ENCODE measurements at places on chromosomes 2 and 18.

GRCh38 chr18:2883076-2883735, 36.4 kb downstream of the EMILIN2 start:
- no peak for DNase-seq

DNA sequence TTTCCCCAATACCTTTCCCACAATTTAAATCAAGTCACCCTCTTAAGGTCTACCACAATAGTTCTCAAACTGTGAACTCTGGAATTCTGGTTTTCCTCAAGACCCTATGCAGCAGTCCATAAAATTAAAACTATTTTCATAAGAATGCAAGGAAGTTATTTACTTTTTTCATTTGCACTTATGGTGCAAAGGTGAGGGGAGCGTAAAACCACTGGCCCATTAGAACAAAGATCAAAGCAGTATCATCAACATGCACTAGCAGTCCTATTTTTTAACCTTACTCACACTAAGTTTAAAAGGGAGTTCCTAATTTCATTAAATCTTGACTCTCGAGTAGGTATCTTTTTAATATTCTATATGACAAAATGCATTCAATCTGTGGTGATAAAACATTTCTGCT, 85.3 kb downstream of the MEMO1 start:
- no peak for DNase-seq

DNA sequence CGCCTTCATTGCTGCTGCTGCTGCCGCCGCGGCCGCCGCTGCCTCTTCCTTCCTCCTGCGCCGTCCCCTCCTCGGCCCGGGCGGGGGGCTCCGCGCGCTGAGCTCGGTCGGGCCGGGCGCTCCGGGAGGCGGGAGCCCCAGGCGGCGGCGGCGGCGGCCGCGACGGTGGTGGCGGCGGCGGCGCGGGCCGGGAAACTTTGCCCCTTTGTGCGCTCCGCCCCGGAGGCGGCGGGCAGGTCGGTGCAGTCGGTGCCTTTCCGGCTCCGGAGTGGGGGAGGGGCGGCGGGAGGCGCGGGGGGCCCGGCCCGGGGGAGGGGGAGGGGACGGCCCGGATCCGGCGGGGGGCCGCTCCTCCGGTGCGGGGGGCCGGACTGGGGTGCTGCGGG, 205 bp downstream of the TET3 start:
- DNase-seq = no peak

- DNase-seq = no peak
Observed at GRCh38 chr2:114651933-114652332, 209.5 kb downstream of the DPP10 start.

DNA sequence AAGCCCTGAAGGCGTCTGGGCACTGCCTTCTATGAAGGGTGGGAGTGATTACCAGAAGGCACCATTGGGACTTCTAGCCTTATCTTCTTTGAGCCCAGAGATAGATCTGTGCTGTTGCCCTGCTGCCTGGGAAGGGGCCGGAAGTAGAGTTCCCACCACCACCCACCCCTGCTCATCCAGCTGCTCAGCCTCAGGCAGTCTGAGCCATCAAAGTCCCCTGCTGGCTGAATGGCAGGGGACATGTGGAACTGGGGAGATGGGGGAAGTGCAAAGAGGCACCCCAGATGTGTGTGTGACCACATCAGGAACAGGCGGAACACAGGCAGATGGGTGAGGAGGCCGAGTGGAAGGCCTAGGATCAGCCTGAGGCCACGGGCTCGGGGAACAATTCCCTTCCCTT, 3.3 kb upstream of the WNT10A start:
- DNase-seq = no peak

GRCh38 chr2:166138144-166138543, 10.3 kb upstream of the SCN1A start:
- DNase-seq = no peak

- DNase-seq = no peak
Observed at GRCh38 chr2:144596073-144596871, 76.4 kb upstream of the ZEB2 start.

- DNase-seq = no peak
Observed at GRCh38 chr2:84393829-84394228, 65.3 kb downstream of the SUCLG1 start.

DNA sequence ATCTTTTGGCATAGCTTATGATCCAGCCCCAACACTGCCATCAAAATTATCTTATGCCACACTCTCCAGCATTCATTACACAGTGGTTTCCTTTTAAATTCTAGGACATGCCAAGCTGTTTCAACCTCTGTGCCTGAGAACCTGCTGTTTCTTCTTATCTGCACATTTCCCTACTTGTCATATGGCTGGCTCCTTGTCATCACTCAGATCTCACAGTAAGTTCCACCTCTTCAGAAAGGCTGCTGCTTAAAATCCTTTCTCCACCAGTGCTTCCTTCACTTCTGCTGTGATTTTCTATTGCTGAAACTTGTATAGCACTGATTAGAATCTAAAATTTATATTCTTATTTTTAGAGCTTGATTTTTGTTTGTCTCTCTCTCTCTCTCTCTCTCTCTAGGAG, 43.4 kb downstream of the MC4R start:
- DNase-seq = no peak

GRCh38 chr18:40075616-40076015, 1879.4 kb upstream of the PIK3C3 start:
- DNase-seq = no peak

DNA sequence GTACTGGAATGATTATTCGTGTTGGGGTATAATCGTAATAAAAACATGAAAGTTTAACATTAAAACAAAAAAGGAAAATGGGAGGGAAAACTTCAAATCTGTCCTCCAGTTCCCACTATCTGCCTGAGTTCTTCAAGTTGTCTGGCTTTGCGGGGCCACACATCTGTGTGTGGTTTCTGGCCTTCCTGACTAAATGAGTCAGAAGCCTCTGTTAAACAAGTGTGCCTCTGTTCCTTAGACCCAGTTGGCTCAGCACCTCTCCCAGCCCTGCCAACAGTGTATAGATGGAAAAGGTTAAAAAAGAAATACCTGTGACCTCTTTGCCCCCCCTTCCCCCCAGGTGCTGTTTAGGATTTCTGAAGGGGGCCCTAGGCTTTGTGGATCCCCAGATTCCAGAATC, 30.2 kb downstream of the XDH start:
- DNase-seq = no peak

DNA sequence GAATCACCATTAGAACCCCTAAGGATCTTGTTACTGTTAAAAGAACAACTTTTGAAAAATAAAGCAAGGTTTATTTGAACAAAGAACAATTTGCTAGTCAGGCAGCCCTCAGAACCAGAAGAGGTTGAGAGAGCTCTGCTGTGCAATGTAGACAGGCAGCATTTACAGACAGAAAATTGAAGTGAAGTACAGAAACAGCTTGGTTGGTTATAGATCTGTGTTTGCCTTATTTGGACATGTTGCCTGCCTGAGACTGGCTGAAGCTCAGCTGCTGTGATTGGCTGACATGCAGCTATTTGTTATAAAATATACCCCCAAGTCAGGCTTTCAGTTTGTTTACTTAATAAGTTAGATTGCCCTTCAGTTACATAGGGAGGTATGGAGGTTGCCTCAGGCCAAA, 12.5 kb downstream of the MSTN start:
- no peak for DNase-seq

- DNase-seq = no peak
Observed at GRCh38 chr2:67984600-67984999, 78.2 kb downstream of the C1D start.

DNA sequence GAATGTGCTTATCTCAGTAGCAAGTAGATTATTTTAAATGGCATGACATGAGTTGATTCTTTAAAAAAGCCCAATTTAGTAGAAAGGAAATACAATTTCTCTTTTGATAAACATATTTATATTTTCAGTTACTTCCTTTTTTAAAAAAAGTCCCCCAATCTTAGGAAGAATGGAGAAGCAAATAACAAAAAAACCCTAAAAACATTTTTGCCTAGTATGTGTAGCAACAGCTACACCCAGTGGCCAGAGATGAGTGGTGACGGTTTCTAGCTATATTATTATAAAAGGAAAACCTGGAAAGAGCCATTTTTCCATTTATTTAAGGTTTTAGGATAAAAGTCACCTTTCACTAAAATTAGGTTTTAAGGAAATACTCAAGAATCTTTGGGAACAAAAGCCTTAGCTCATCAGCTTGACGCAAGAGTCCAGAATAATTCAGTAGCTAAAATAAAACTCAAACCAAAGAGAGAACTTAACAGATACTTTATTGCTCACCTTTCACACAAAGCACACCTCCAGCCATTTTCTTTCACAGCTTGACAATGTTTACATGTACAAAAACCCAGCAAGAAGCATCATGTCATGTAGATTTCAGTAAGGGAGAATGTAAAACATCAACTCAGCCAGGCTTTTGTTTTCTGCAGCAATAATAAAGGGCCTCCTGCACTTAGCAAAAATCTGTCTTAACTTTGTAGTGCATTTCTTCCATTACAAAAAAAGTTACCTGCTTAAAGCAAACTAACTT, 15.7 kb downstream of the FAM98A start:
- DNase-seq = peak; percentile 28

GRCh38 chr18:36578871-36579710, 249.7 kb downstream of the TPGS2 start:
- no peak for DNase-seq

DNA sequence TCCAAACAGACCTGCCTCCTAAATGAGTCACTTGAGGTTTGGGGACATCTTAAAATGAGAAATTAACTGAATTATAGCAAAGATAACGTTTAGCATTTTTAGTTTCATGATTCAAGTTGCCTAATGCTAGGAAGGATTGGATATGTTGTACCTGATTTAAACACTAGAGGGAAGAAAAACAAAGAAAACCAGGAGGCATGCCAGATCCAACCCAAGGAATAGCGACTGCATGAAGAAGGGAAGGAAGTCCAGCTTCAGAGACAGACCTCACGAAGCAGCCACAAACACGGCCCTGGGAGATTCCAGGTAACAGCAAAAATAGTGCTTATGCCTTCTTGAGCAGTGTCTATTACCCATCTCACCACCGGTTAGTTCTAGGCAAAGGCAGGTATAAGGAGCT, 499.9 kb upstream of the SPHKAP start:
- DNase-seq = no peak

DNA sequence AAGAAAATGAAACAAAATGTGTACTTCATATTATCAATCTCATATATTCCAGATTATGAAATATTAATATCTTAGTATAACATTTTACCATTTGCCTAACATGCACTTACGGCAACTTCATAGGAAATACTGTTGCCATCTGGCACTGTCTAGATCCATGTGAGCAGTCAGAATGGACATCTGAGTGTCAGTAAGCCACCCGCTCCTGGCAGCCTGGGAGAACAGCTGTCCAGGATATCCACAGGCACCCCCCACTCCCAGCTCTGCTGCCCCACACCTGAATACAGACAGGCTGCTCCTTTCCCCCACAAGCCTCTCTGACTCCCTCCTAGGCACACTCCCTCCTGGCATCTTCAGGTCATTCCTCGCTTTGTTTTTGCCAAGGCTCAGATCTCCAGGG, 127.0 kb downstream of the GAREM1 start:
- no peak for DNase-seq

DNA sequence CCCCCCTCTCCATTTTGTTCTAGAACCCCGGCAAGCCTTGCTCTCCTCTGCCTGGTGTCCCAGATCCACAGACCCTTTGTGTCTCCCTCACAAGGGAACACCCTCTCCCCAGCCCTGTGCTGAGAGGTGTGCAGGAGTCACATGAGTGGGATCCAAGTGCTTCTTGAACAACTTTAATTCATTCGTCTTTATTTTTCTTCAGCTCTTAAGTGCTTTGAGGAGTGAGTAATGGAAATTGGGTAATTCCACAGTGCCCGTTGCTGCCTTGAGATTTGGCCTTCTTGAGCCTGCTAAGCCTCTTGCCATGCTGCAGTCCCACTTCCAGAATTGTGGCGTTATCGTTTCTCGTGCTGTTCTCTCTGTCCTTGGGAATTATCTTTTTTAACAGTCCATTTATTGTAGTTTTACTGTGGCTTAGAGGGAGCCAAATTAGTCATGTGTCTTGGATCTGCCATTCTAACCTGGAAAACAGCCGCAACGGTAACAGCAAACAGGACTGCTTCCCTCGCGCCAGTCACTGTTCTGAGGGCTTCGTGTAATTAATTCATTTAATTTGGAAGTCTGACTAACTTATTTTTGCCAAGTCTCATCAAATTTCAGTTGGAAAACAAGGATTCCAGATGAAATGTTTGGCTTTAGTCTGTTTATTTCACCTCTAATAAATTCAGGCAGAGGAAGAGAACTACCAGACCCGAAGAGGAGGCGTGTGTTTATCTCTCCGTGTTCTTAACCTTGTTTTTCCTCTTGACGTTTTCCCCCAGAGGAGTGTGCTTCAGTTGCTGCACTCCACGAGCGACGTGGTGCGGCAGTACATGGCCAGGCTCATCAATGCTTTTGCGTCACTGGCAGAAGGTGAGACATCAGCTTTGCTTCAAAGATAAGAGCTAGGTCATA, 72.0 kb downstream of the ARMC9 start:
- no peak for DNase-seq

- no peak for DNase-seq
Observed at GRCh38 chr18:57422313-57422872, 12.8 kb upstream of the ONECUT2 start.

GRCh38 chr18:77495079-77495478, 245.4 kb downstream of the GALR1 start:
- no peak for DNase-seq

- no peak for DNase-seq
Observed at GRCh38 chr2:234398531-234398930, 98.3 kb downstream of the ARL4C start.

- DNase-seq = no peak
Observed at GRCh38 chr18:58303363-58303762, 259.3 kb downstream of the NEDD4L start.

DNA sequence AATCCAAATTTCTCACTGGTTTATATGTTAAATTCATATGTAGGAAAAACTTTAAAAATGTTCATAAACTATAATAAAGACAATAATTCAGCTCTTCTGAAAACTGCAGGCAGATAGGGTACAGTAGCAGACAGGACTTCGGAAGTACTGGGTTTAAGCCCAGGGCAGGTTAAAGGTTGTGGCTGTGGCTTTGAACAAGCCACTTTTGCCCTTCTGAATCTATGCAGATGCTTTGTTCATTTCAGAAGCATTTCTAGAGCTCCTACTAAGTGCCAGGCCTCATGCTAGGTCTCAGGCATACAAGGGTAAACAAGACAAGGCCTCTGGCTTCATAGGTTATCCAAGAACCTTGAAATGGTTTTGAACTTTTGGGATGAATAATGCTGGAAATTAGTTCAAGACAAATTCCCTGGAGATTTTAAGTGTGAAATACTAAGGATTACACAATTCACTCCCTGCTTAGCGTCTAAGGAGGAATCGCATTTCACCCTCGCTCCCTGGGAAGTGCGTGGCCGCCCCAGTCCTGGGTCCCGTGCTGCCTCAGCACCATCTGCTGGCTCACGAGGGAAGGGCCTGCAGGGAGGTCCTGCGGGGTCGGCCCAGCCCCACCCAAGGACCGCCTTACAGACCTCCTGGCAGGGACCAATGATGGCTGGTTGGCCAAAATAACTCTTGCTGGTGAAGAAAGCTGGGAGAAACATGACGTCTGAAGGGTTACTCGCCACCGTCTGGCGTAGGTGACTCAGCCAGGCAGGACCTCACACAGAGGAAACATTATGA, 67.7 kb upstream of the L3MBTL4 start:
- DNase-seq = no peak
